ENCODE measurements at places on chromosomes 16 and 17.

GRCh38 chr16:7624871-7625766 lies 292.5 kb downstream of the RBFOX1 start:
- no peak overlapping the region for H3K27ac ChIP-seq
- no peak for DNase-seq
- H3K4me3 ChIP-seq: no peak overlapping the region

GRCh38 chr17:73464447-73464846 lies 152.6 kb upstream of the CDC42EP4 start:
- no peak overlapping the region for H3K27ac ChIP-seq
- no peak overlapping the region for H3K4me3 ChIP-seq
- no peaks in the 10 kb centered on the region for H3K36me3 ChIP-seq
- no peak for DNase-seq

GRCh38 chr16:81864646-81865382 lies 85.7 kb downstream of the PLCG2 start:
- no peaks in the 10 kb centered on the region for H3K27me3 ChIP-seq
- H3K36me3 ChIP-seq: no peaks in the 10 kb centered on the region
- no peak overlapping the region for H3K27ac ChIP-seq
- no peak overlapping the region for H3K4me3 ChIP-seq
- H3K4me1 ChIP-seq: no peaks in the 10 kb centered on the region
- no peak for DNase-seq

DNA sequence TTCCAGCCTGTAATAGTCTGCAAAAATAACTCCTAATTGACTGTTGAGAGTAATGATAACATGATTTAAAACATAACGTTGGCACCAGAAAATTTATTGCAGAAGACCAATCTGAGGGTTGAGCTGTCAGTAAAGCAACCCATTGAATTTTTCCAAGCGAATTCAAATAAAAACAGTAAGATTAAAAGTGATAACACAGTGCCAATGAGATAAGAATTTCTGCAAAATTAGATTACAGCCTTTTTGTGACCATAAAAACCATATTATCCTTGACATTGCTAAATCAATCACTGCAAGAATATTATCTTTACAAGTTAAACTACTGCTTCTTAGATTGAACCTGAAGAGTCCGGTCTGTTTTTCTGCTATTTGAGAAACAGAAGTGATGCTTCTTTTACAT lies 341.4 kb downstream of the CDH11 start:
- H3K4me3 ChIP-seq: no peak overlapping the region
- no peak overlapping the region for H3K27ac ChIP-seq
- no peak for DNase-seq
- no peaks in the 10 kb centered on the region for H3K4me1 ChIP-seq

GRCh38 chr17:55212880-55213279 lies 51.9 kb upstream of the HLF start:
- no peaks in the 10 kb centered on the region for H3K4me1 ChIP-seq
- H3K27ac ChIP-seq: no peak overlapping the region
- DNase-seq: no peak
- peaks cover 3% of the 10 kb centered on the region for H3K27me3 ChIP-seq
- H3K4me3 ChIP-seq: no peak overlapping the region
- no peaks in the 10 kb centered on the region for H3K36me3 ChIP-seq

GRCh38 chr17:43211123-43211479 lies 574 bp upstream of the TMEM106A start:
- DNase-seq: no peak
- H3K27me3 ChIP-seq: no peaks in the 10 kb centered on the region
- peak overlapping the region; percentile 90 for H3K27ac ChIP-seq
- H3K36me3 ChIP-seq: peaks cover 26% of the 10 kb centered on the region

- peaks cover 21% of the 10 kb centered on the region for H3K4me1 ChIP-seq
- H3K27ac ChIP-seq: peak overlapping the region; percentile 76
- DNase-seq: no peak
- peak overlapping the region; percentile 0 for H3K4me3 ChIP-seq
Observed at GRCh38 chr16:30434852-30435251, 5.0 kb upstream of the DCTPP1 start.

DNA sequence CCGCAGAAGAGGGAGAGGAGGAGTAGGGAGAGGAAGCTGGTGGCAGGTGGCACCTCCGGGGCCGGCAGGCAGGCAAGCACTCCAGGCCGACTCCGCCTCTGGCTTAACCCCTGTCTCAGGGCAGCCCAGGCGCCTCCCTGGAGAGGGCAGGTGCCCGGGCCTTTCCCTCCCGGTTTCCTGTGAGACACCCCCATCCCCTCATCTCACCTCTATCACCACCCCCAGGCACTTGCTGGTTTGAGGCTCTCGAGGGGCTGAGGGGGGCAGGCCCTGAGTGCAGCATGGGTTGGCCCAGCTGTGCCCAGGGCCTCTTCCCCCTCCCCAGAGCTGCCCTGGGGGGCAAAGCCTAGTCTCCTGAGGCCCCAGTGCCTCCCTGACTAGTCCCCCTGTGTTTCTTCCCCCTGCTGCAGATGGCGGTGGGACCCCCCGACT lies 6.0 kb downstream of the DOC2A start:
- no peak for DNase-seq
- no peak overlapping the region for H3K4me3 ChIP-seq
- H3K27me3 ChIP-seq: peaks cover 11% of the 10 kb centered on the region
- peaks cover 15% of the 10 kb centered on the region for H3K36me3 ChIP-seq
- peaks cover under 1% of the 10 kb centered on the region for H3K4me1 ChIP-seq
- no peak overlapping the region for H3K27ac ChIP-seq

- no peak within 1 kb of the TSS for H3K4me3 ChIP-seq
- no peaks in the 10 kb centered on the region for H3K4me1 ChIP-seq
- no peak within 1 kb of the TSS for H3K27ac ChIP-seq
- H3K27me3 ChIP-seq: peaks cover 55% of the 10 kb centered on the region
Observed at GRCh38 chr16:25691519-25692091, at the start of gene HS3ST4. HS3ST4 (plus strand) TSS chr16:25691959.

DNA sequence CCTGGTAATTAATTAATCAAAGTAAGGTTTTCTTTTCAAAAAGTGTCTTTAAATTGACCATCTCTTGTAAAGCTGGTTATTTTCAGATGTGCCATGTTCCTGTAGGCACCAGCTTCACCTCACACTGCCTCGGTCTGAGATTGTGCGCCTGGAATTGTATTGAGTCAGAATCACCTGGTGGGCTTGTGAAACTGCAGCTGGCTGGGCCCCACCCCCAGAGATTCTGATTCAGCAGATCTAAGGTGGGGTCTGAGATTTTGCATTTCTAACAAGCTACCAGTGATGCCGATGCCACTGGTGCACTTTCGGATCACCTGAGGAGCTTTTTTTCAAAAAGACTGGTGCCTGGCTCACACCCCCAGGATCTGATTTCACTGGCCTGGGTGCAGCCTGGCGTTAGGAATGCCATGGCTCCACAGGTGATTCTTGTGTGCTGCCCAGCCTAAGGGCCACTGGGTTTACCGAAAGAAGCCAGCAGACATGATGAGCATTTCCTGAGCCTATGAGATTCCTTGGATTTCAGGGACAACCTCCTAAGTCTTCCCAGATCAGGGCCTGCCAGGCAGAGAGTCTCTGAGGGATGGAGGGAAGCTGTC lies 59.2 kb upstream of the TOB1 start:
- H3K36me3 ChIP-seq: no peaks in the 10 kb centered on the region
- no peak overlapping the region for H3K27ac ChIP-seq
- peaks cover 10% of the 10 kb centered on the region for H3K4me1 ChIP-seq
